ENCODE measurements at places on chromosomes 3 and 15. TPM values are rescaled to one million over a fixed set of nuclear protein-coding genes. Genes with fewer than 3 reads are reported as not detected.

DNA sequence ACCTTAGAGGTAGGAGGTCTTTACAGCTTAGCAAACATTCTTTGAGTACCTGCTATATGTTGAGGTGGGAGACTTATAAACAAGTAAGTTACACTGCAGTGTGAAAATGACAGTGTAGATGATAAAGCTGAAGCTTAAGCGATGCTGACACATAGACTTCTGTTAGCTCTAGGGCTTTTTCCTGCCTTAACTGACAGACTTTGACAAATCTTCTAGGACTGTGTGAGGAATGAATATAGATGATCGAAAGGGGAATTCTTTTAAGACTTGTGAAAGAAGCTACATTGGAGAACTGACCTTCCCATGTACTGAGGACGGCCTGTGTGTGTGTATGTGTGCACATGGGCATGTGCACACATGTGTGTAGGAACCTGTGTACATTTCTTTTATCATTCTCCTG is 22.7 kb downstream of the BOC start:
- no peaks in the 10 kb centered on the region for H3K36me3 ChIP-seq
- H3K4me3 ChIP-seq: no peak overlapping the region
- no peaks in the 10 kb centered on the region for H3K27me3 ChIP-seq
- DNase-seq: no peak
- H3K27ac ChIP-seq: no peak overlapping the region

- H3K27me3 ChIP-seq: no peaks in the 10 kb centered on the region
- no peaks in the 10 kb centered on the region for H3K36me3 ChIP-seq
- no peak overlapping the region for H3K4me3 ChIP-seq
- no peaks in the 10 kb centered on the region for H3K4me1 ChIP-seq
- no peak overlapping the region for H3K27ac ChIP-seq
Observed at GRCh38 chr15:67101911-67102598, 36.7 kb downstream of the SMAD3 start.

DNA sequence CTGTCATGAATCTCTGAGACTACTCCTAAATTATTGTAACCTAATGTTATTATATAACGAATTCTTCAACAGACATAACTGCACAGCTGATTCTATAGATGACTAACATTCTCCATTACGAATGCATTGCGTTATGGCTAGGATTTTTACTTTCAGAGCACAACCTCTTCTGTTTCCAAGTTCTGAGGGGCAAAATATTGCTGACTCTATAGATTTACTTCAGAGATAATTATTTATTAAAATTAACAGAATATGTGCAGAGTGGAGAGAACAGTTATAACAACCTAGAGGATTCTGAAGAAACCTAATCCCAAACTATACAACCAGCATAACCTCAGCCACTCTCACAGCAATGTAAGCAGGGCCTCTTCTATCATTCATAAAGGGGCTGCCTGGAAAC is 25.9 kb downstream of the SLITRK3 start:
- H3K4me3 ChIP-seq: no peak overlapping the region
- DNase-seq: no peak

DNA sequence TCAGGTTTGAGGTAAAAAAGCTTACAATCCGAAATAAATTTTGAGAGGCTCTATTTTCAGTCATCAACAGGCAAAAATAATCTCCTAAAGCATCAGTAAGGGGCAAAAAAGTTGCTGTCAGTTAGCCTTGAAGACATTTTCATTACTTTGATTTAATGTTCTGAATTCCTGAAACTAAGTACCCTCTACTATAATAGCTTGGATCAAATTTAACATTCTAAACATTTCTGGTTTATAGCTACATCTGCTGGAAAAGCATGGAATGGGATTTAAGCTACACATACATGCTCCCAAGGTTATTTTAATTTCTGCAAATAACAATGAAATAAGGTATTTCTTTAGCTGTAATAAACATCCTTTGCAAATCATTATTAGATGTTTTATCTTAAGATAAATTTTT is 245.4 kb downstream of the ULK4 start:
- no peaks in the 10 kb centered on the region for H3K27me3 ChIP-seq
- no peaks in the 10 kb centered on the region for H3K4me1 ChIP-seq
- H3K27ac ChIP-seq: no peak overlapping the region
- no peak overlapping the region for H3K4me3 ChIP-seq
- no peak for DNase-seq

Gene NLGN1
- total RNA-seq: not detected

Gene ALDH1A2
- 4.3 TPM for total RNA-seq

Gene LRRC34
- total RNA-seq: 0.06 TPM

Gene CCDC54
- not detected for total RNA-seq
